ENCODE measurements at places on chromosomes 13 and 19.

DNA sequence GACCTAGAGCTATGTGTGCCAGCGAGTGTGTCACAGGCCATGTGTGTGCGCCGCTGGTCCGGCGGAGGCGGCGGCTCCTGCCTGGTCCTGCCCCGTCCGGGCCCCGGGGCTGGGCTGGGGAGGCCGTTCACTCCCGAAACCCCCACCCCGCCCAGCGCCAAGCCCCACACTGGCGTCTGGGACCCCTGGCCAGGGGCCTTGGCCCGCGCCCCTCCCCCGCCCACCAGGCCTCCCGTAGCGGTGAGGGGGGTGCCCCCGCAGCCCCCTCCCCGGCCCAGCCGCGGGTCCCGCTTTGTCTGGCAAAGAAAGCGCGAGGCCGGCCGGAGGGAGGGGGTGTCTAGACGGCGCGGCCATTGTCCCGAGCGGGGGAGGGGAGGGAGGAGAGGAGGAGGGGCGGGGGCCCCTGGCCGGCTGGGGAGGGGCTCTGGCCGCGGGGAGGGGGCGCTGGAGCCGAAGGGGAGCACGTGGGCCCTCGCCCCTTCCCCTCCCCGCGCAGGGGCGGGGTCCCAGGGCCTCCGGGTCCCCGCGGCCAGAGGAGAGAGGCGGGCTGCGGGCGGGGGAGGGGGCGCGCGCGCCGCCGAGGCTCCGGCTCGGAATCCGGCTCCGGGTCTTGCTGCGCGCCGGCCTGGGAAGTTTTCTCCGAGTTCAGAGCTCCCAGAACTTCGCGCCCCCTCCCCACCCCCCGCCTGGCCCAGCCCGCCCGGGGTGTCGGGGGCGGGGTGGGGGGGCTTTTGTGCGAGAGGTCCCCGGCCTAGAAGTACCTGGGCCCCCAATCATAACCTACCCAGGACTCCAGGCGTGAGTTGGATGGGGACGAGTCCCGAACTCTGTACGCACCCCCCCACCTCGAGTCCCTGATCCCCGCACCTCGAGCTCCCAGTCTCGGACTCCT lies 888 bp downstream of the NOTCH3 start:
- no peak for DNase-seq

- peak; percentile 49 for DNase-seq
These were observed 68.4 kb downstream of the SPATA13 start for GRCh38 chr13:24228852-24229458.

DNA sequence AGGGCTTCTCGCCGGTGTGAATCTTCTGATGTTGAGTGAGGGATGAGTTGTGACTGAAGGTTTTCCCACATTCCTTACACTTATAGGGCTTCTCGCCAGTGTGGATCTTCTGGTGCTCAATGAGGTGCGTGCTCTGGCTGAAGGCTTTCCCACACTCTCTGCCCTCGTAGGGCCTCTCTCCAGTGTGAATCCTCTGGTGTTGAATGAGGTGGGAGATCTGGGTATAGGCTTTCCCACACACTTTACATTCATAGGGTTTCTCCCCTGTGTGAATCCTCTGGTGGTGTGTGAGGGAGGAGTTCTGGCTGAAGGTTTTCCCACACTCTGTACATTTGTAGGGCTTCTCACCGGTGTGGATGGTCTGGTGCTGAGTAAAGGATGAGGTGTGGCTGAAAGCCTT lies 33.2 kb downstream of the ZNF473 start:
- DNase-seq, result no peak

DNA sequence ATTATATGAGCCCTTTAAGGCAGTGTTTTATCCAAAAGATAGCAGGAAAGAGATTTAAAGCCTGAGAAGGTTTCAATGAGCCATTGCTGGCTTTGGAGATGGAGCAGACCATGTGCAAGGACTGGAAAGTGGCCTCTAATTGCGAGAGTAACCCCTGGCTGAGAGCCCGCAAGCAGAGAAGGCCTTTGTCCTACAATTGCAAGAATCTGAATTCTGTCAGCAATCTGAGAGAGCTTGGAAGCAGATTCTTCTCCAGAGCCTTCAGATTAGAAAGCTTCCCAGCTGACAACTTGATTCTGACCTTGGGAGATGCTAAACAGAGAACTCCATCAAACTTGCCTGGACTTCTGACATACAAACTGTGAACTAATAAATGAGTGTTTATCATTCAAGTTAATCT lies 528.7 kb upstream of the KLF12 start:
- no peak for DNase-seq

- no peak for DNase-seq
These were observed 10.6 kb downstream of the NCLN start for GRCh38 chr19:3196064-3196932.

- no peak for DNase-seq
These were observed 244.4 kb downstream of the DLEU7 start for GRCh38 chr13:50599046-50599445.

- no peak for DNase-seq
These were observed 8.9 kb downstream of the CEBPA start for GRCh38 chr19:33293255-33294057.

DNA sequence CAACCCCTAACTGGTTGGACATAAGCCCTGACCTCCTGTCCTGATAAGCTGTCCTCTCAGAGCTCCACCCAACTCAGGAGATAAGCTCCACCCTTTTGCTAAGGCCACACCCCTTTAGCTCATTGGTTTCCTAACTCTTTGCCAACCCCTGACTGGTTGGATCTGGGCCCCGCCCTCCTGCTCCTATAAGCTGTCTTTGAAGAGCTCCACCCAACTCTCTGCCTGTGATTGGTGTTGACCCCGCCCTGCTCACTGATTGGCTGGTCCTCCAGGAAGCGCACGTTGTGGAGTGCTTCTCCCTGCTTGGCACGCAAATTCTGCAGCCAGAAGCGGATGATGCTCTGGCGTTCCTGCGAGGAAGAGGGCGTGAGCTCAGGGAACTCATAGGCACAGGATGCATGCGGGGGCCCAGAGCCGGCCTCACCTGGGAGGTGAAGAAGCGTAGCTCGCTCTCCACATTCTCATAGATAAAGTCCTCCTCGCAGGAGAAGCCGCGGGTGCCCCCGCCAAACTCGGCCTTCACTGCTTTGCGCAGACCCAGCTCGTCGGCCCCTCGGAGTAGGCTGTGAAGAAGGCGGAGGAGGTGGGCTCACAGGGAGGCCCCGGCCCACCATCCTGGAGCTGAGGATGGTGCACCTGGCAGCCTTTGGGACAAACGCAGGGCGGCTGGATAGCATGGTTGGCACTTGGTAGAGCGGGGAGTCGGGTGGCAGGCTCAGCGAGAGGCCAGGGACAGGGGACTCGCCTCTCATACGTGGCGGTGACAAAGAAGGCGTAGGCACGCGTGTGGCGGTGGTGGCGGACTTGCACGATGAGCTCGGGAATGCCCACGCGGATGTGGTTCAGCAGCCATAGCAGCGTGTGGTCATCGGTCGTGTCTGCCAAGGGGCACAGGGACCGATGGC lies 1.7 kb downstream of the ANO8 start:
- DNase-seq, result no peak

DNA sequence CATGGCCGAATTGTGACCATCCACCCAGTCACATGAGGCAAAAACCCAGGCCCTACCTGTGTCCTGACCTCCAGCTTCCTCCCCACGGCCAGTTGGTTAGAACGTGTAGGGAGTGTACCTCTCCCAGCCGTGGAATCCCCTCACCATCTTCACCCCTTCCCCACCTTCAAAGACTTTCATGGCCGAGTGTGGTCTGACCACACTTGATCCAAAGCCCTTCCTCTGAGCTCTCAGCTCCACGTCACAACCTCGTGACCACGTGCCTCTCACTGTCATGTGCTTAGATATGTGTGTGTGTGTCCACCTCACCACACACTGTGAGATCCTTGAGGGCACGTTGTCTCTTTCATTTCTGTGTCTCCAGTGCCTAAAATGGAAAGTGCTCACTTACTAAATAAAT lies 48.6 kb upstream of the UBE2L5 start:
- DNase-seq, result no peak

DNA sequence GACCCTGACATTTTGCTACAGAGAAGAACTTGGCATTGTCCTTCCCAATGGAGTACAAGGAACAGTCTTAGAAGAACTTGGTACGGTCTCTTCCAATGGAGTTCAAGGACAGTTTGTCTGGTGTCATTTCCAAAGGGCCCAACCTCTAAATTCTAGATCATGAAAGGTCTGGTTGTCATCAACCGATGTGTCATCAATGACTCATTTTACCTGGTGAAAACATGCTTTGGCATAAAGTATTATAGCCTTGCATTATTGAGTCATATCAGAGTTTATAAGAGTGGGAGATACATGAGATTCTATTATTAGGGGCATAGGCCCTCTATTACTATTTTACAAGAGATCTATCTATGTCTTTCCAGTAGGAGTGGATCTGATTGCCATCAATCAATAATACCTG lies 4.3 kb downstream of the CYP2B6 start:
- DNase-seq, result no peak

GRCh38 chr13:90281709-90282108 lies 1065.8 kb upstream of the MIR17HG start:
- DNase-seq, result no peak

GRCh38 chr13:35964863-35965180 lies 166.4 kb downstream of the DCLK1 start:
- DNase-seq, result no peak

DNA sequence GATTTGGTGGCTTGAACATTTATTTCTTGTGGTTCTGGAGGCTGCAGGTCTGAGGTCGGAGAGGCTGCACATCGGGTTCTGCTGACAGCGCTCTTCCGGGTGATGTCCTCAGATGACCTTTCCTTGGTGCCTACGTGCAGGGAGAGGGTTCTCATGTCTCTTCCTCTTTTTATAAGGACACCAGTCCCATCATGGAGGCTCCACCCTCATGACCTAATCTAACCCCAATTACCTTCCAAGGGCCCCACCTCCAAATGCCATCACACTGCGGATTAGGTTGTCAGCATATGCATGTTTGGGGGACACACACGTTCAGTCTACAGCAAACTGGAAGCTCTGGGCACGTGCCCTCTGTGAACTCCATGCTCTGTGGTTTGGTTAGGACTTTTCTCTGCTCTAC lies 338.6 kb downstream of the FGF9 start:
- no peak for DNase-seq

- DNase-seq, result no peak
These were observed 567.7 kb downstream of the GPC6 start for GRCh38 chr13:93794197-93794885.

DNA sequence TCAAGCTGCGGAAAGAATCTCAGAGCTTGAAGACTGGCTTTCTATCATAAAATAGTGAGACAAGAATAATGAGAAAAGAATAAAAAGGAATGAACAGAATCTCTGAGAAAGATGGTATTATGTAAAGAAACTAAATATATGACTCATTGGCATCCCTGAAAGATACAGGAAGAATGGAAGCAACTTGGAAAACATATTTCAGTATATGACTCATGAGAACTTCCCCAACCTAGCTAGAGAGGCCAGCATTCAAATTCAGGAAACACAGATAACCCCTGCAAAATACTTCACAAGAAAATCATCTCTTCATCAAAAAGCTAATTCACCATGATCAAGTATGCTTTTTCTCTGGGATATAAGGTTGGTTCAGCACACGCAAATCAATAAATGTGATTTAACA lies 2318.0 kb downstream of the PCDH9 start:
- DNase-seq, result no peak

- DNase-seq, result peak; percentile 27
These were observed 39.3 kb downstream of the RFXAP start for GRCh38 chr13:36858290-36858689.

GRCh38 chr19:1672038-1672768 lies 19.8 kb upstream of the TCF3 start:
- DNase-seq, result peak; percentile 80
